Mesendoderm (in vitro differentiated cells): ENCODE measurements at places on chromosomes 2 and 18.

GRCh38 chr2:99380376-99381010 is 43.3 kb downstream of the EIF5B start:
- no peaks in the 10 kb centered on the region for H3K4me1 ChIP-seq
- no peak overlapping the region for H3K4me3 ChIP-seq
- peaks cover 2% of the 10 kb centered on the region for H3K36me3 ChIP-seq
- no peak overlapping the region for H3K27ac ChIP-seq
- no peak for DNase-seq
- no peaks in the 10 kb centered on the region for H3K27me3 ChIP-seq

- no peak overlapping the region for H3K4me3 ChIP-seq
- H3K27me3 ChIP-seq, result no peaks in the 10 kb centered on the region
These were observed 23.4 kb upstream of the UGP2 start for GRCh38 chr2:63818271-63818670.

- no peaks in the 10 kb centered on the region for H3K27me3 ChIP-seq
- no peak overlapping the region for H3K4me3 ChIP-seq
- H3K4me1 ChIP-seq, result peaks cover 10% of the 10 kb centered on the region
These were observed 85.2 kb downstream of the HS1BP3 start for GRCh38 chr2:20565623-20566236.

- DNase-seq, result peak; percentile 23
- H3K36me3 ChIP-seq, result no peaks in the 10 kb centered on the region
- H3K4me3 ChIP-seq, result no peak within 1 kb of the TSS
- H3K27ac ChIP-seq, result no peak within 1 kb of the TSS
- no peaks in the 10 kb centered on the region for H3K27me3 ChIP-seq
- peaks cover 9% of the 10 kb centered on the region for H3K4me1 ChIP-seq
These were observed at the start of gene CASP8 for GRCh38 chr2:201260302-201260800. CASP8 (plus strand) TSS chr2:201260536; CDS start chr2:201266487, 5,951 bp downstream.

DNA sequence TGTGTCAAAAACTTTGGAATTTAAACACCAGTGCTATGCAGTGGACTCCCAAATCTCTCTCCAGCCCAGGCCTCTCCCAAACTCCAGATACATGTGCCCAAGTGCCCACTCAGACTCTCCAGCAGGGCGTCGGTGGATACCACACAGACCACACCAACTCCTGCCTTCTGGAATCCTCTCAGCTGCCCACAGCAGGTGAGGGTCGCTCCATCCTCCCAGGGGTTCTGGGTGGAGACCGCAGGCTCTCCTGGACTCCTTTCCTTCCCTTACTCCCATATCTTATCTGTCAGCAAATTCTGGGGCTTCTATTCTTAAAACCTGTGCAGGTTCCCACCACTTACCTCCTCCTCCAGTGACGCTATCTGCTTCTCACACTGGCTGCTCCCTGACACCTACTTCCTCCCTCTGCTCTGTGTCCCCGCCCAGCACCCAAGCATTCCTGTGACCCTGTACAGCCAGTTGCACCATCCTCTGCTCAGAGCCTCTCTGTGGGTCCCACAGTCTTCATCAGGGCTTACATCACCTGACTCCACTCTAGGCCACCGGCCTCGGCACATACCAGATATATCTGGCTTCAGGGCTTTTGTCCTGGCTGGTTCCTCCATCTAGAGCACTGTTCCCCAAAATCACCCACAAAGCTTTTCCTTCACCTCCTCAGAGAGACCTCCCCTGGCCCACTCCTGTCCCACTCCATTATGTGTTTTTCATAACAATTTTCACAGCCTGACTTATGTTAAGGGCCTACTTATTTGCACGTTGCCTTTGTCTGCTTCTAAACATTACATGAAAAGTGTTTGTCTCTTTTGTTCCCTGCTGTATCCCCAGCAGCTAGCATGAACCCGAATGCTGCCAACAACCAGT is 2.6 kb upstream of the IMP4 start:
- DNase-seq, result no peak
- H3K36me3 ChIP-seq, result peaks cover 2% of the 10 kb centered on the region
- H3K4me3 ChIP-seq, result no peak overlapping the region
- no peak overlapping the region for H3K27ac ChIP-seq

GRCh38 chr2:224472827-224473226 is 70.9 kb upstream of the FAM124B start:
- DNase-seq, result no peak
- H3K36me3 ChIP-seq, result no peaks in the 10 kb centered on the region
- H3K4me1 ChIP-seq, result no peaks in the 10 kb centered on the region
- no peaks in the 10 kb centered on the region for H3K27me3 ChIP-seq

DNA sequence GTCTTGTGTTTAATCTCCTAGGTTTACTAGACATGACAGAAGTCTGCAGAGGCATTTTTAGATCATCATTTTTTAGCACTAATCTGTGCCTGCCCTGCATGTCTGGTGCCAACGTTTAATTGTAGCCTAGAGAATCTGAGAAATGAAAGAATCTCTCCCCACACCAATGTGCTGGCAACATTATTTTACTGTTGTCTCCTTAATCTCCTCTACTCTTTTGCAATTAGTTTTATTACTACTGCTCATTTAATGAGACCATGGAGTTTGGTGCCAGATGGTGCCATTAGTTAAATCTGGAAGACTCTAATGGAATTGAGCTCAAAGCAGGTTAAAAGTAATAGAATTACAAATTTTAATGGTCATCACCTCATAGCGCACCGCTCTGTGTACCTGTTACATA is 4.0 kb upstream of the SPP2 start:
- no peak for DNase-seq
- no peak overlapping the region for H3K4me3 ChIP-seq
- H3K27me3 ChIP-seq, result no peaks in the 10 kb centered on the region
- no peak overlapping the region for H3K27ac ChIP-seq

DNA sequence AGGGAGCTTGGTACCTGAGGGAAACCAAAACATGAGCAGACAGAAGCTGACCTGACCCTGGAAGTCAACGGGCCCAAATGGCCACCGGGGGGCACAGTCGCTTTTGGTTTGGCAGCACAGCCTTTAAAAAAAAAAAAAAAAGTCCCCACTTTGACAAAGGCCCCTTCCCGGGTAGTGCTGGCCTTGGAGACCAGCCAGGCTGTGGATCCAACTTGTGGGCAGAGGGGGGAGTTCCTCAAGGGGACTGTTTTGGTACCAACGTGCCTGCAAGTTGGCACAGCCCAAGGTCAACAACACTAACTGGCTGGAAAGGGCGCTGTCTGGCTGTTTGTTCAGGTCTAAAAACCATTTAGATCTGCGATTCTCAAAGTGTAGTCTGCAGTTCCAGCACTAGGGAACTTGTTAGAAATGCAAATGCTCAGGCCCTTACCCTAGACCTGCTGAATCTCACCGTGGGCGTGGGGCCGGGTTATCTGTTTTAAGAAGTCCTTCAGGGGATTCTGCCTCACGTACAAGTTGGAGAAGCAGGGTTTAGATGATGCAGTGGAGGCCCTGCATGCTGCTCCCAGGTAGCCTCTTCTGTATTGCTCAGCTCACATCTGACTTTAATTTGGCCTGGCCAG is 83.0 kb downstream of the LPIN1 start:
- H3K36me3 ChIP-seq, result no peaks in the 10 kb centered on the region
- H3K4me1 ChIP-seq, result peaks cover 4% of the 10 kb centered on the region
- H3K4me3 ChIP-seq, result no peak overlapping the region
- no peaks in the 10 kb centered on the region for H3K27me3 ChIP-seq
- H3K27ac ChIP-seq, result peak overlapping the region; percentile 75
- DNase-seq, result peak; percentile 91

DNA sequence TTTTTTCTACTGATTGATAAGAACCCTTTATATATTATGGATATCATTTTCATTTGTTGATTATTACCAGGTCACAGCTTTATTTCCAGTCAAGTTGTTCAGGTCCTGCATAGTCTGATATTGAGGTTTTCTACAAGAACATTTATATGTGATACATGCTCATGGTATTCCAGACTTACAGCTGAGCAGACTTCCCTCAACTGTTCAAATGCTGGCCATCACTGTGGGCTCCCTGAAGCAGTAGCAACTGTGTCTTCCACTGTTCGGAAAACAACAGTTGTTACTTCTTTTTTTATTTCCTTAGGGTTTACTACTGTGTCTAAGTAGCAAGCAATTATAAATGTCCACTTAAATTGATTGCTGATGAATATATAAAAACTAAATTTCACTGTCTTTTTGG is 79.5 kb downstream of the DGKD start:
- H3K27me3 ChIP-seq, result no peaks in the 10 kb centered on the region
- no peak overlapping the region for H3K27ac ChIP-seq
- no peaks in the 10 kb centered on the region for H3K36me3 ChIP-seq
- DNase-seq, result no peak
- no peak overlapping the region for H3K4me3 ChIP-seq

DNA sequence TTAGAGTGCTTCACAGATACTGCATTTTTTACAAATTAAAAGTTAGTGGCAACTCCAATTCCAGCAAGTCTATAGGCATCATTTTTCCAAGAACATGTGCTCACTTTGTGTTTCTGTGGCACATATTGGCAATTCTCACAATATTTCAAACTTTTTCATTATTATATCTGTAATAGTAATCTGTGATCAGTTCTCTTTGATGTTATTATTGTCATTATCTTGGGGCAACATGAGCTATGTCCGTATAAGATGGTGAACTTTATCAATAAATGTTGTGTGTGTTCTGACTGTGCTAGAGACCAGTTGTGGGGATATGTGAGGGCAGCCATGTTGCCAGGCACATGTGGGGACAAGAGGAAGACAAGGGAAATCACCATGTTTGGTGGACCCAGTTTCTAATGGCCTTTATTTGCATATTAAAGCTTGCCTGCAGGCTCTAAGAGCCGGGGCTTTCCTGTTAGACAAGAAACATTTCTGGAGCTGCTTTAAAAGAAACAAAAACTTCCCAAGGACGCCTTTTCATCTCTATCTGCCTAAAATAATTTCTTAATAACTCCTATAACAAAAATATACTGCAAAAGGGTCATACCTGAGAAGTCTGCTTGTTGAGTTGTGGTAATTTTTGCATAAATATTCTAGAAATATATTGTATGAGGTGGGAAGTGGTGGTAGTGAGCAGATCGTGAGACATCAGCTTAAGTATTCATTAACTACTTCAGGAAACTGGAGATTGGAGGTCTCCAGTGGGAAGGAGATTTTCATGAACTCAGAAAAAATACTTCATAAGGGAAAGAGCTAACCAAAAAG is 37.2 kb downstream of the KYNU start:
- no peaks in the 10 kb centered on the region for H3K27me3 ChIP-seq
- peak; percentile 13 for DNase-seq
- H3K4me1 ChIP-seq, result no peaks in the 10 kb centered on the region
- no peak overlapping the region for H3K4me3 ChIP-seq
- no peak overlapping the region for H3K27ac ChIP-seq
